ENCODE measurements at places on chromosomes 6 and 20. TPM values are rescaled to one million over a fixed set of nuclear protein-coding genes. Genes with fewer than 3 reads are reported as not detected.

DNA sequence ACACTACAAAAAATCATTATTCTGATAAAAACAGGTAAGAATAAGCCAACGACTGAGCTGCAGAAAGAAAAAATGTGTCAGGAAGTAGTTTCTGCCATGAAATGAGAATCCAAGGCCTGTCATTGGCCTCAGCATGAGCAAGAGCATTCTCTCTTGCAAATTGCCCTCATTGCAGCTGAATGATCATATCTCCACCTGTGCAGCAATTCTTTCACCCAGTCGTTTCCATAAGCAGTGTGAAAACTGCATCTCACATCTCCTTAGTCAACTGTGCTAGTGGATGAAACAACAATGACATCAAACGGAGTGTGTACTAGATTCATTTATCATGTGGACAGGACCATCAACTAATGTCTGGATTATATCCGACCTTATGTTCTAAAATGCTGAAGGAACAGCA lies 88.2 kb upstream of the STXBP5 start:
- no peak overlapping the region for H3K4me3 ChIP-seq
- no peak overlapping the region for H3K27ac ChIP-seq
- DNase-seq, result no peak
- H3K27me3 ChIP-seq, result peaks cover 1% of the 10 kb centered on the region
- no peaks in the 10 kb centered on the region for H3K36me3 ChIP-seq
- H3K4me1 ChIP-seq, result no peaks in the 10 kb centered on the region

DNA sequence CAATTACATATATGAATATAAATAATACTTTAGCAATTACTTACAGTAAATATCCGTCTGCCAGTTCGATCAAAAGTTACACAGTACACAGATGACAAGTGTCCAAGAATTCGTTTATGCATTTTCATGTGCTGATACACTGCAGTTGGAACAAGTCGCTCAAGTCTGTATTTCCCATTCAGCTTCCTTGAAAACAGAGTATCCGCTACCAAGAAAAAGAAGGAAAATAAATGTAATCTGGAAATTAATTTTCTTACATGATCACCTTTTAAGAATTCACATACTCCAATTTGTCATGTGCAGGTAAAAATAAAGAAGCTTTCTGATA lies 35.3 kb downstream of the PHIP start:
- H3K4me3 ChIP-seq, result no peak overlapping the region
- no peak overlapping the region for H3K27ac ChIP-seq
- H3K4me1 ChIP-seq, result peaks cover 19% of the 10 kb centered on the region
- H3K36me3 ChIP-seq, result peaks cover 12% of the 10 kb centered on the region

DNA sequence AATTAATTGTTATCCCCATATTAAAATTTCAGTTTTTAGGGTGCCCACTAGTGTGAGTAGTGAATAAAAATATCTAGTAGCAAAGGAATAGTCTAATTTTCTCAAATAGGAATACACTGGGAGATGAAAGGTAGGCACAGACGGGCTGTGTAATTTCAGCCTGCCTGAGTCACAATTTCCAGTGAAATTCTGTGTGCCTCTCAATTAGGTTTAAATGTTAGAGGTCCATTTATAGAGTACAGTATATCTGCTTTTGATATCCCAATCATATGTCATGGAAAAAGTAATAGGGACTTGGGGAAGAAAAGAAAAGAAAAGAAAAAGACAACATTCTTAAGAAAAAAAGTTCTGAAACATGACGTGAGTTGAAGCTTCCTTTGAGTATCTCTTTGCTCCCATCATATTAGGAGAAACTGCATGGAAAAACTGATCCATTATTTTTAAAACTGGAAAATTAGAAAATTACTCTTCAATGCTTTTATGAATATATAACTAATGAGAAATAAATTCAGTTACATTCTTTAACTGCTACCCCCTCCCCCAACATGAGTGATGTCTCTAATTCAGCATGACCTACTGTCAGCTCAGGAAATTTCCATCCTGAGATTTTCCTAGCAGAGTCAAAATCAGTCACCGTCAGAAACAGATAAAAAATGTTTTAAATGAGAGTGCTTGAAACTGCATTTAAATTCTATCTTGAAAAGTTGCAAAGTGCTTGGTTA lies 473.8 kb upstream of the HSF2 start:
- H3K27me3 ChIP-seq, result no peaks in the 10 kb centered on the region
- H3K4me1 ChIP-seq, result no peaks in the 10 kb centered on the region
- H3K27ac ChIP-seq, result no peak overlapping the region
- no peak for DNase-seq

BHLHE23 gene
- polyA plus RNA-seq, result not detected

PACRG gene
- not detected for polyA plus RNA-seq
